ENCODE measurements at places on chromosomes 7 and 10. TPM values are rescaled to one million over a fixed set of nuclear protein-coding genes. Genes with fewer than 3 reads are reported as not detected.

DNA sequence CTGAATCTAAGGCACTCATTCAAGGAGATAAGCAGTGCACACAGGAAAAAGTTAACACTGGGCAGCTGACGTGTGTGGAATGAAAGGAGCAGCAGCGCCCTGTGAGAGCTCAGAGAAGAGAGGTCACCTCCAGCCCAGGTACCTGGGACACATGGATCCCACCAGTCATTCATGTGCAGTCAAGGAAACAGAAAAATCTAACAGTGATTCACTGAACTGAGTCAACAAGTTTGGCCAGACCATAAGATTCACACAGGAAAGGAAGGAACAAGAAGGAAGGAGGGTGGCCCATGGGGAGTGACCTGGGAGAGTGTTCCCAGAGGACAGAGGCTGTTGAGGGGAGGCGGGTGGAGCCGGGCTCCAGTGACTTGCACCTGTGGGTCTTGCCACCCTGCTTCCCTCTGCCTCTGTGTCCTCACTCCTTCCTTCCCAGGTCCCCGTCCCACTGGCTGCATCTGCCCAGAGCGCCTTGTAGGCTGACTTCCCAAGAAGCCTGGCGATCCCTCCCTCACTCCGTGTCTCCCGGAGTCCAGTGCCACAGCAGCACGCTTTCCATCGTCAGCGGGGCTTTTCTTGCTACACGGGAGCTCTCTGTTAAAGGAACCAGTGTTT lies 27.7 kb downstream of the RNF32 start:
- H3K36me3 ChIP-seq = no peaks in the 10 kb centered on the region
- no peak overlapping the region for H3K27ac ChIP-seq
- DNase-seq = no peak
- H3K27me3 ChIP-seq = no peaks in the 10 kb centered on the region
- H3K4me1 ChIP-seq = no peaks in the 10 kb centered on the region

DNA sequence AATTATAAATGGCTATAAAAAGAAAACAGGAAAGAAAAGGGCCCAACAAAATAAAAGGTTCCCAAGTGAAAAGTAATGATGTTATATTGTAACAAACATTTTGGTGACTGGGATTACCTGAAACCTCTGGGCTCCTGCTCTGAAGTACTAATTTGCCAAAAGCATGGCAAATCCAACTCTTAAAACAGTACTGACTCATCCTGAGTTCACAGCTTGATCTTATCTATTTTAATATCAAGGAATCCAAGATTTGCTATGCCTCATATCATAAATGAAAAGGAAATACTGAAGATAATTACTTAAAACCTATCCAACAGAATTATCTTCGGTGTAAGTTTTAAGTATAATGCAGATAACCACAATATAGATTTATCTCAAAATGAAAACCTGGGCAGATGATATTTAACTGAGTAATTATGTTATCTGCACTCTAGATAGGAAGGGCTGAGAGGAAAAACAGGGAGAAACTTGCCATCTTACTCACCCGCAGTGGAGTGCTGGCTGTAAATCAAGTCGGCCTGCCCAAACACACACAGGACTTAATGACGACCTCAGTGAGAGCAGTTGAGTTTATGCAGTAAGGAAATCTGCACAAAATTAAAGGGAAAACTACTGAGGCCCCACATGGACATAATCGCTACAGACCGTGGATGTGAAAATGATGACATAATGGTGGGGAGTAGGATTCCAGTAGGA lies 48.4 kb downstream of the MPP7 start:
- H3K4me3 ChIP-seq = peak overlapping the region; percentile 33
- no peak for DNase-seq
- H3K4me1 ChIP-seq = peaks cover 63% of the 10 kb centered on the region
- no peaks in the 10 kb centered on the region for H3K36me3 ChIP-seq

RNF32 gene
- total RNA-seq = 0.52 TPM

GRCh38 chr7:50632561-50633413 lies 67.6 kb upstream of the DDC start:
- H3K4me3 ChIP-seq = no peak overlapping the region
- H3K36me3 ChIP-seq = peaks cover 18% of the 10 kb centered on the region
- no peak for DNase-seq
- no peak overlapping the region for H3K27ac ChIP-seq
- H3K4me1 ChIP-seq = peaks cover 45% of the 10 kb centered on the region
- H3K27me3 ChIP-seq = no peaks in the 10 kb centered on the region

- peaks cover 38% of the 10 kb centered on the region for H3K4me1 ChIP-seq
- DNase-seq = peak; percentile 87
- H3K36me3 ChIP-seq = no peaks in the 10 kb centered on the region
- H3K4me3 ChIP-seq = no peak overlapping the region
- no peaks in the 10 kb centered on the region for H3K27me3 ChIP-seq
These were observed 214.7 kb downstream of the MAD1L1 start for GRCh38 chr7:2017914-2018568.

CPA2 gene
- not detected for total RNA-seq

OPALIN gene
- total RNA-seq = not detected

- H3K27ac ChIP-seq = no peak overlapping the region
- no peaks in the 10 kb centered on the region for H3K36me3 ChIP-seq
- H3K4me3 ChIP-seq = no peak overlapping the region
- no peak for DNase-seq
- peaks cover 20% of the 10 kb centered on the region for H3K27me3 ChIP-seq
These were observed 61.7 kb upstream of the SHH start for GRCh38 chr7:155874010-155874409.

DNA sequence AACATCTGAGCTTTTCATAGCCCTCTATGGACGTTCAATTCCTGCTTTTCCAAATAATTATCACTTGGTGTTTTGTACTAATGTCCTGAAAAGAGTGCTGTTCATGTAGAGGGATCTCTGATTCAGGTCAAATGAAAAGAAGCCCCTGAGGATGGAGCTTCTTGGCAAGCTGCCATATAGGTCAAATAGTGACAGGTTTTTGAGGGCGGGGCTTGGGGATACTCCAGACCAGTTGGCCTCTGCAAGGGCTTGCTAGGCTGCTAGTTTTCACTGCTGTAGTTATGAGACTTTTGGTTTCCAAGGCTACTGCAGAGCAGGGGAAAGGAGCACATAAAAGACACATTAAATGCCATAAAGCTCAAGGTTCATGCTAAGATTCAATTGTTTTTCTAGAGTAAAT lies 257.2 kb upstream of the CACNA2D1 start:
- no peak overlapping the region for H3K4me3 ChIP-seq
- no peaks in the 10 kb centered on the region for H3K27me3 ChIP-seq
- no peaks in the 10 kb centered on the region for H3K36me3 ChIP-seq
- DNase-seq = no peak
- no peak overlapping the region for H3K27ac ChIP-seq

GRCh38 chr10:131853610-131853964 lies 47.2 kb upstream of the PPP2R2D start:
- no peaks in the 10 kb centered on the region for H3K36me3 ChIP-seq
- no peak overlapping the region for H3K4me3 ChIP-seq
- H3K27ac ChIP-seq = no peak overlapping the region
- peak; percentile 65 for DNase-seq
